ENCODE measurements at places on chromosomes 1 and 21. TPM values are rescaled to one million over a fixed set of nuclear protein-coding genes. Genes with fewer than 3 reads are reported as not detected.

OR14A2 gene
- total RNA-seq = not detected

CRNN gene
- not detected for total RNA-seq

FAM78B gene
- 3.6 TPM for total RNA-seq

RAB3B gene
- total RNA-seq = 1.4 TPM

DNA sequence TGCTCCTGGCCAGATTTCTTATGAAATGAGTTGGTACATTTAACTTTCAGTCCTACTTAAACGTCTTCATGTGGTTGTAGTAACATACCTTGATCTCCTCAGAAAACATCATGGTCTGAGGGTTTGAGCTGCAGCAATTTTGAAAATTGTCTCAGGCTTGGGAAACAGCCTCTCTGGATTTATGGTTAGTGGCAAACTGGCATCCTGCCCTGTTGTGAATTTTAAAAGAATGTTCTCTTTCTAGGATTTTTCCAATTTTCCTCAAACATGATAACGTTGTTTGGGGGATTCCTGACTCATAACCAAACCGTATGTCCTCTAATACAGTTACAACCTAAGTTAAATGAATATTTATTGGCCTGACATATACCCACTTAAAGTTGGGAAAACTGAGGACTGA is 624.4 kb downstream of the LMO4 start:
- no peak for DNase-seq

- no peak for DNase-seq
Observed at GRCh38 chr1:70902211-70902610, 145.4 kb downstream of the PTGER3 start.

DNA sequence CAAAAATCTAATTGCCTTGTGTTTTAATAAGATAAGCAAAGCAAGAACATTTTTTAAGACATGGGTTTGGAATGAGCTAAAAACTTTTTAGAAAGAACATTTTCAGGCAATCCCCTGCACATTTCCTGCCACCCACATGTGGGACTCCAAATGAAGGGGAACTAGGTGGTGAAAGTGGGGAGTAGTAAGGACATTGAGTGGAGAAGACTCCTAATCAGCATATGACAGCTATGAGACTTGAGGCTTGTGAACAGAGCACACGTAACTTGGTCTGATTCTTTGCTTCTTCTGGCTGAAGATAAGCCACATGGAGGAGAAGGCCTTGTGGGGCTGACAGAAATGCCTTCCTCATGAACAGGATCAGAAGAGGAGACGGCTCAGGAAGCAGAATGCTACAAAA is 50.3 kb downstream of the FCER1A start:
- DNase-seq = no peak

DNA sequence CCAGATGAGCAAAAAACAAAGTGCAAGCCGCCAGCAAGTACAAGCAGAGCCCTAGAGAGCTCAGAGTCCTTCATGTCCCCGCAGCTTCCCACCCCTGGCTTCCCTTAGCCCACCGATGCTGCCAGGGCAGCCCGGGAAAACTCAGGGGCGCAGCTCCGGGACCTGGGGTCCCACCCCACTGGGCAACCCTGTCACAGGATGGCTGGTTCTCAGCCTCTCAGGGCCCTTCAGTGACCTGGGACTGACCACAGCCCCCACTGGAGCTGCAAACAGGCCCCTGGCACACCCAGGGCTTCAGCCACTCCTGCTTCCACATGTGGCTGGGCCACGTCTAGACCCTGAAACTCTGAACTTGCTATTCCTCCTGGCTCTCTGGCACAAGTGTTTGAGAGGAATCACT is 49.5 kb downstream of the CHD5 start:
- no peak for DNase-seq

- no peak for DNase-seq
Observed at GRCh38 chr1:92430030-92430429, 56.7 kb downstream of the GFI1 start.

DNA sequence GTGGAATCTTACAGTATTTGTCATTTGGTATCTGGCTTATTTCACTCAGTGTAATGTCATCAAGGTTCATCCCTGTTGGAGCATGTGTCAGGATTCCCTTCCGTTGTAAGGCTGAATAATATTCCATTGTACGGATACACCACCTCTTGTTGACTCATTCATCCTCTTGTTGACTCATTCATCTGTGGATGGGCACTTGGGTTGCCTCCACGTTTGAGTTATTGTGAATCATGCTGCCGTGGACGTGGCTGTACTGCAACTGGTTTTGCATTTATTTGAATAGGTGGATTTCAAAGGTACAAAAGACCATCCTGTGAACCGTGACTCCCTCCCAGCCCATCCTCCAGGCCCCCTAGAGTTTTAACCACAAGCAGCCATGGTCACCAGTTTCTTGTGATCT is 11.9 kb upstream of the TCP10L start:
- DNase-seq = no peak

DNA sequence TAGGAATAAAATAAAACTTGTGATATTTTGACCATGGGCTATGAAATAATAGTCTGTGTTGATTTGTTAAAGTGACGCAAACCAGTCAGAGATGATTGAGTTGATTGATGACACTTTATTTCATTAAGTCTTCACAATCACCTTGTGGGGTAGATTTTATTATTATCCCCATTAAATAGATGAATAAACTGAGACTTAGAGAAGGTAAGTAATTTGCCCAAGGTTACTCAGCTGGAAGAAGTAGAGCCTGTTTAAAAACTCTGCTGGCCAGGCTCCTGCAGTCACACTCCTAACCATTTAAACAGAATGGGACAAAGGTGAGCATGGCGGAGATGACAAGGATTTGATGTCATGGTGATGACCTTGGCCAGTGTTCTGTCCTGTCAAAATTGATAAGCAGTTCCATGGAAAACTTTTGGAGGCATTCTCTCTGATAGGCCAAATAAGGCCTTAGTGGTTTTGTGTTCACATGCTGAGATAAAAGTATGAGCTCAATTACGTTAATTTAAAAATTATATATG is 22.7 kb upstream of the MCOLN3 start:
- DNase-seq = no peak

- no peak for DNase-seq
Observed at GRCh38 chr1:54323324-54323739, 82.9 kb downstream of the SSBP3 start.

DNA sequence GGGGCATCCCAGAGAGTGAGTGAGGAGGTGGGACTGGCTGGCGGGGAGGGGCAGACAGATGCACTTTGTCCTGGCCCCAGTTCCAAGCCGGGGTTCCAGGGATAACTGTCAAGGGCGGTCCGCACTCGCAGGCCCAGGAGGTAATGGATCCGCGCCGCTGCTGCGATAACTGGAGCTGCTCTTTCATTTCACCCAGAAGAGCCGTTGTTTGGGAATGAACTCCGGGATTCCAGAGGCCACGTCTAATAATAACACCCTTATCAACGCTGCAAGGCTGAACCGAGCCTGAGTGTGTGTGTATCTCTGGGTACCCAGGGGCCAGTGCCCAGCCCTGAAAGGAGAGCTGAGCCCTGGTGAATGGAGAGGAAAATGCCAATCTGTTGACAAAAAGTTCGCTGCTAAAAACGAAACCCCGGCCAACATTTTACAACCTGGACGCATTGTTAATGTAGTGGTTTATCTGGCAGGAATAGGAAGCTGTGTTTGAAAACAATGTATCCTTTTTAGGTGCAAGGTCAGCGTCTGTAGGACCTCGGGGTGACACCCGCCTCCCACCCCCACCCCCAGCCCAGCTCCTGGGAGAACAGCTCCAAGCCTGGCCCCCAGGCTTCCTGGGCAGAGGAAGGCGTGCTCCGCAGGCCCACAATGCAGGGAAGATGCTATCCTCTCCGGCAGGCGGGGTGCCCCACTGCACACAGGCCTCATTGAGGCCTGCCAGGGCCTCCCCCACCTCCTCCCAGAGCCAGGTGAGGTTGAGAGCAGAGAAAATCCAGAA is 119.7 kb downstream of the PROX1 start:
- DNase-seq = no peak

GRCh38 chr1:235642011-235642942 is 7.3 kb downstream of the GNG4 start:
- no peak for DNase-seq

DNA sequence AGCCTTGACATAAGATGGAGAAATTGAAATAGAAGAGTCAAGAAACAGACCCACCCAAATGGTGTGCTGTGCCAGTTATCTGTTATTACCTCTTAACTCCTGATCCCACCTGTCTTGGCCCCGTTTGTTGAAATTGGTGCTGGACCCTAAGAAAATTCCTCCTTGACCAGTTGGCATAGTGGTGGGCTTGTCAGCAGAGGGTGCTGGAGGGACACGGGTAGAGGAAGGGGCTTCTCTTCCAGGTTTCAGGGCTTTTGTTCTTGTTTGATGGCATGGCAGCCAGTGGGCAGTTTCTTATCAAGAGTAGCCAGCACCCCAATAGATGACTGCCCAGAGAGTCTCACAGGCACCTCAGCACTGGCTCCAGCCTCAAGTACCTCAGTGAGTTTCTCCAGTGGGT is 51.6 kb downstream of the PCBP3 start:
- DNase-seq = no peak

DNA sequence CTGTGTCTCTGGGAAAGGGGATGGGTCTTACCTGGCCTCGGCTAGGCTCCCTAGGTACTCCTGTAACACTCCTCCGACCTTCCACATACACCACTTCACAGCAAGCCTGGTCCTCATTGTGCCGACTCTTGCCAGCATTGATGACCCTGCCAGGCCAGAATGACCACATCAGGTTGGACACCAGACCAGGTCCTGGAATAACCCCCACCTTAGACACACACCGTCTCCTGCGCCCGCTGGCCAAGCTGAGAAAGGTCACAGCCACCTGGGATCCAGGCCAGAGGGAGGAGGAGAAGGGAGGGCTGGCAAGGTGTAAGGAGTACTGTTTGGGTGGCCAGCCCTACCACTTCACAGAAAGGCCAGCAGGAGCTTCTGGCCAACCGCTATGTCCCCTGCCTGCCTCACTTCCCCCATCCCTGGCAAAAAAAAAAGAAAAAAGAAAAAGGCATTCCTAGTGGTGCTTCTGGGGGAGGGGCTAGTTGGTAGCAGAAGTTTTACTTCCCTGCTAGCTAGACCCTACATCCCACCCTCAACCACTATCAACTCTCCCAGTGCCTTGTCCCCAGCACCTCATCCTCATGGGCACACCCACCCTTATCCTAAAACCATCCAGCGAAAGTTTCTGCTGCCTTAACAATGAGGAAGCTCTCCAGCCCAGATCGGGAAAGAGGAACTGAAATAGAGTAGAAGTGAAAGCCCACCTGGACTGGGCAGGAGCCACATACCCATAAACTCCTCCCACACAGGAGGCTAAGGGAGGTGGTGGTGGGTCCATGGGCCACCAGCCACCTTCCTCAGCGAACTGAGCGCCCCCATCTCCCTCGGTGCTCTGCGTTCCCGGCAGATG is 1.4 kb downstream of the PPM1J start:
- no peak for DNase-seq

- DNase-seq = no peak
Observed at GRCh38 chr1:8376358-8376840, 58.5 kb downstream of the SLC45A1 start.

GRCh38 chr1:89633800-89634625 is 1.1 kb downstream of the LRRC8C start:
- DNase-seq = no peak

DNA sequence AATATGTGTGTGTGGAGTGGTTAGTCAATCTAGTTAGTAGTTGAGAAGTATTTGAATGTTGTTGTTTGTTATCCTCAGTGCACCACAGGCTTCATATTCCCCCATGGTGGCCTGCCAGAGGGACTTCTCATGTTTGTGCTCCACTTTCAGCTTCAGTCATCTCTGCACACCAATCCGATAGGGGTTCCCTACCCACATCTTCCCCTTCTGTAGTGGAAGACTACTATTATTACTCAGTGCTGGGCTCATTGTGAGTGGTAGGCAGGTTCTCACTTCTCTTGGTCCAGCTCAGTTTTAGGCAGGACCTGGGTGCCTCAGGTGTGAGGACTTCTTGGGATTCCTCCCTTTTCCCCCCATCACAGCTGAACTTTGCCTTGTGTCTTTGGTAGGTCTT is 14.2 kb downstream of the MT1HL1 start:
- DNase-seq = no peak

DNA sequence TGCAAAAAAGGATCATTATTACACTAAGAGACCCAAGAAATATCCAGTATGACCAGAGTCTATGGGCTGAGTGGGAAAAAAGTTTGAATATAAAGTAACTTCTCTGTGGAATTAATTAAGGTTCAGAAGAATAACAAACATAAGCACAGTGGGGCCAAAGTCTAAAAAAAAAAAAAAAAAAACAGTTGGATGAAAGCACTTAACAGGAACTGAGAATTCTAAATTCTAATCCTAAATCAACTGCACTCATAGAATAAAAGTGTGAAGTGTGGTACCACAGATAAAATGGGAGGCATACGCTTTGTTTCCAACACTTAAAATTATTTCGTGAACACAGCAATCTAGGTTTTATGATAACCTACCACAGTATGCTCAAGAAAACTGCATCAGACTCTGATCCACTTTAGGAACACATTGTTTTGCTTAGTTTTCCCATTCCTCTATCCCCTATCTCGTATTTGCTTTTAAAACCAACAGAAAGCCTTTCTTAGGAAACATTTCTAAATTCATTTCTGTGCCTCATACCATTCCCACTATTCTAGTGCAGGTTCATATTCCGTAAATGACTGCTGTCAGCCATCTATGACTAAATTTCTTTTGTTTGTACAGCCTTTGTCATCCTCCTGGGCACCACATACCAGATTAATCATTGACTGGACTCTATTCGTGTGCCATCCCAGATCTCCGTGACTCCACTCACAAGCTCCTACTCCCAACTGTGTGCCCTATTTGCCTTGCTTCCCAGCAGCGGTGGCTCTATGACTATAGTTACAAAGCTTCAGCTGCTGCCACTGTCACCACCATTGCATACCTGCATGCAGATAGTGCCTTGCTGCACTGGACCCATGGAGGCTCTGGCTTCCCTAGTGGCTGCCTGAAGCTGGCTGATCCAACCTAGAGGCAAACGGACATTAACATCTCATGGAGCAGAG is 24.9 kb downstream of the CHML start:
- no peak for DNase-seq

DNA sequence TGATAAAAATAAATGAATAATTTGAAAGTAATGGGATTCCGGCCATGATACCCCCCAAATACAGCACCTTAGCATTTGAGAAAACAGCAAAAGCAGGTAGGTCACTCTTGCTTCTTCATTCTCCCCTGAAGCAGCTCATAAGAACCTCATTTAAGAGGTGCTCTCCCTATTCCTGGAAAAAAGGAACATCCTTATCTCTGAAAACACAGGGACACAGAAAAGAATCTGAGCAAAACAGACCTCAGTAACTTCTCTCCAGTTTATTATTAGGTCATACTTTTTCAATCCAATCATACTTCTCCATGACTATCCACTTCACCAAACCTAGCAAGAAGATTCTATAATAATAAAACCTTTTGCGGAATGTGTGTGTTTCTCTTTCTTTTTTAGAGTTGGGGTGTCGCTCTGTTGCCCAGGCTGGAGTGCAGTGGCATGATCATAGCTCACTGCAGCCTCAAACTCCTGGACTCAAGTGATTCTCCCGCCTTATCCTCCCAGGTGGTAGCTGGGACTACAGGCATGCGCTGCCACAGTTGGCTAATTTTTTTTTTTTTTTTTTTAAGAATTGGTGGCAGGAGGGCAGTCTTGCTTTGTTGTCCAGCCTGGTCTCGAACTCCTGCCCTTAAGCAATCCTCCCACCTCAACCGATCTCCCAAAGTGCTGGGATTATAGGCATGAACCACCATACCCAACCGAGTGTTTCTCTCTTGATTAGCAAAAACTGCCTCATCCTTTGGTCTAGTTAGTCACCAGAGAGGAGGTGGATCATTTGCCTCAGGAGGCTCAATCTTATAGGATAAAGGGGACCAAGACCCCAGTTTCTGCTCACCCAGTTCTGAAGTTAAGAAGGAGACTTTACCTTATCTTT is 10.6 kb upstream of the TRIM33 start:
- no peak for DNase-seq

- peak; percentile 64 for DNase-seq
Observed at GRCh38 chr1:16617114-16617631, 3.8 kb upstream of the NBPF1 start.

GRCh38 chr1:119101563-119101962 is 38.9 kb downstream of the WARS2 start:
- DNase-seq = no peak
